Activated CD4-positive, alpha-beta T cell treated with anti-CD3 and anti-CD28 coated beads for 1 hour (primary cell): ENCODE measurements at places on chromosomes 7 and 10.
A peak's percentile ranks its signal among the peaks of the same experiment; 100 is the strongest.

- DNase-seq, result no peak
These were observed 3.8 kb downstream of the SLC25A40 start for GRCh38 chr7:87872346-87872745.

GRCh38 chr10:104254493-104255310 lies at the start of gene GSTO1:
Gene GSTO1 (plus strand): TSS chr10:104254892. CDS start chr10:104254929, 37 bp downstream.
- peak; percentile 26 for DNase-seq

DNA sequence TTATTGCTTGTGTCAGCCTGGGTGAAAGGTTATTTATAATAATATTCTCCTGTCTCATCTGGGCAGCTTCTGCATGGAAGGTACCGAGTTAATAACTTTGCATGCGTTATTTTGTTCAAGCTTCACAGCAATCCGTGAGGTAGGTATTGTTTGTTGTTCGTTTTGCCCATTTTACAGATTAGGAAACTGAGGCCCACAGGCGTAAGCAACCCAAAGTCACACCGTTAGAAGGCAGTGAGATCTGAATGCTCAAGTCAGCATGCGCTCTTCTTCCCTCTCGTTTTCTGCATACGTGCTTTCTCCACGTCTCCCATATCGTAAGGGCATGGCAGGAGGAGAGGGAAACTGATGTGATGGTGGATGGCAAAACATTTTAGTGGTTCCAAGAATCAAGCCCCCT lies 34.1 kb downstream of the LHPP start:
- no peak for DNase-seq

- no peak for DNase-seq
These were observed 56.9 kb upstream of the FAM133B start for GRCh38 chr7:92647011-92647625.

GRCh38 chr10:64636461-64636860 lies 1115.3 kb downstream of the REEP3 start:
- DNase-seq, result no peak

DNA sequence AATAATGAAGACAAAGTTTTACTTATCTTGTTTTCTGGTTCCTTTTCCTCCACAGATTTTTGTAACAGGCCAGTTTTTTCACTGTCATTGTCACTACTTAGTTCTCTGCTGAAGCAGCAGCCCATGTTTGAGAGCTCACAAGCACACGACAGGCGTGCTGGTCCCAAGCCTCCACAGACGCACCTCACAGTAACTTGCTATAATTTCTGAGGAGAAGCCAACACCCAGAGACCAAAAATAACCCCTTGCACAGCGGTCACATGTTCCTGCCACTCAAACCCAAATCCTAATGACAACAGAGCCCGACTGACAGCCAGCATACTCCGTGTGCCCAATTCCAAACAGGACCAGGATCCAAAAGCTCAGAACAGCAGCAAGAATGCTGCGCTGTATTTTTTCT lies 58.5 kb downstream of the LARP4B start:
- DNase-seq, result no peak

GRCh38 chr10:124047427-124048152 lies 45.8 kb downstream of the CHST15 start:
- no peak for DNase-seq

DNA sequence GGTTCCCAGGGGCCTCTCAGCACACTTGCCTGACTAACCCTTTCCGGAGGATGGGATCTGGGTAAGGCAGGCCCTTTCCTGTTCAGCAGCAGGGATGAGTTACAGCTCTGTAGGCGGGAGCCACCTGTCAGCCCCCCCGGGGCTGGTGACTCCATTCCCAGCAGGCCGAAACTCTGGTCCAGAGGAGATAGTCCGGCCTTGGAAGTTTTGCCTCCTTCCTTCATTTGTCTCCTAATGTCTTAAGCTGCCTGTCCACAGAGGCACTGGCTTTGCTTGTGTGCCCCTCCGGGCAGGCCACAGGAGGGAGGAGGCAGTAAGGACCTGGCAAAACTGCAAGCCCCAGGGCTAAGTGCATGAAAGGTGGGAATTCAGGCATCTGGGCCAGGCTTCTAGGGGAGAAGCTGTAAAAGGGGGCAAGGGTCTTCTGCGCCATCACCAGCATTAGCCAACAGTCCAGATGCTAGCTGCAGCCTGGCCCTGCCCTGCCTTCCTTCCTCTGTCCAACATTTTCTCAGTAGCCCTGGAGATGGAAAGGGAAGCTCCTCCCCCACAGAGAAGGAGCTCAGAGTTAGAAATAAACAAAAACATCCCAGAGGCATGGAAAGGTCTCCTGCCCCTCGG lies 1.2 kb downstream of the ADIRF start:
- DNase-seq, result no peak

- DNase-seq, result no peak
These were observed 1.1 kb upstream of the STK32C start for GRCh38 chr10:132308587-132309470.

DNA sequence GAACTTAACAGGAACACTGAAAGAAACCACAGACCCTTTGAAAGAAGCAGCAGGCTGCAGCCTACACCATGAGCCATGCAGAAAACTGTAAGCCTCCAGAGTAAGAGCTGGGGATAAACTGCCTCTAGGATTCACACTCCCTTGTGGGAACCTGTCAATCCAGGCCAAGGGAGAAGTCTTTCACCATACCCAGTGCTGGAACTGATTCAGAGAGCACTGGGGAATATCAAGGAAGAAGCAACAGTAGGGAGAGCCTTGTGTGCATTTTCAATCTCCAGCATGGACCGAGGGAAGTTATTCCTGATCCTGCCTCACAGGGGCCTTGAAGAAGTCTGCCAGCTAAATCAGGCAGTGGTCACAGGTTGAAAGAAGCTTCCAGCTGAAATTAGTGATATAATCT lies 282.2 kb downstream of the AGMO start:
- DNase-seq, result no peak
